ENCODE measurements at places on chromosomes 11 and 22.

DNA sequence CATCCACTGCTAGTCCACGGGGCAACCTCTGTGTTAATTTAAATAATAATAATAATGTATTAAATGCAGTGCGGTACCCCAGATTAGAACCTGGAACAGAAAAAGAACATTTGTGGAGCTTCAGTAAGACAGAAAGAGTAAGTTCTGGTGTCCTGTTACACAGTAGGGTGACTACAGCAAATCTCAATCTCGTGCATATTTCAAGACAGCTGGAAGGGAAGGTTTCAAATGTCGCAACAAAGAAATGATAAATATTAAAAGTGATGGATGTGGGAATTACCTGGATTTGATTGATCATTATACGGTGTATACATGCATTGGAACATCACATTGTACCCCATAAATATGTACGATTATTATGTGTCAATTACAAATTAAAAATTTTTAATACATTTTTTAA is 1.7 kb upstream of the RAC2 start:
- H3K4me3 ChIP-seq = peak overlapping the region; percentile 99
- peaks cover 31% of the 10 kb centered on the region for H3K4me1 ChIP-seq
- DNase-seq = no peak
- peak overlapping the region; percentile 99 for H3K27ac ChIP-seq

DNA sequence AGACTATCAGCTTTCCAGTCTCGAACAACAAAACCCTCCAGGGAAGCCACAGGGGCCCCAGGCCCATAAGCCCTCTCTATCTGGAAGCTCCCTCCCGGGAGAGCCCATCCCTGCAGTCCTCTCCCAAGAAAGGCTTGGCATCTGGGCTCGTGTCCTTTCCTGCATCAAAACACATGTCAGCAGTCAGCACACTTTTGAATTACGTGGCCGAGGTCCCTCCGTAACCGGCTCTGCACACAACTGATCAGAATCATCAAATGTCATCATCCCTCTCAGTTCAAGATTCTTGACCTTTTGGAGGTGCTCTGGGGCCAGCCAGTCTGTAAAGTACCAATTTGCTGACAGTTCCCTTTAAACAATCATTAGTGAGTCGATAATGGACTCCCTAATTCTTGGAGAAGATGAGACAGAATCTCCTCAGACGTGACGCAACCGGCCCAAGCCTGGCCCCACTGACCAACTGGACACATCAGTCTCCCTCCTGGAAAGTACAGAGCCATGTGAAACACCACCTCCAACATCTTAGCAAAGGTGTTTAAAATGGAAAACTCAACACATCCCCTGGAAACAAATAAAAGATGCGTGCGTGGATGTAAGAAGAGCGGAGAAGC is 33.6 kb downstream of the MAFF start:
- no peaks in the 10 kb centered on the region for H3K27me3 ChIP-seq
- H3K4me1 ChIP-seq = peaks cover 3% of the 10 kb centered on the region
- peaks cover 6% of the 10 kb centered on the region for H3K36me3 ChIP-seq
- no peak overlapping the region for H3K4me3 ChIP-seq
- DNase-seq = no peak

- H3K4me1 ChIP-seq = no peaks in the 10 kb centered on the region
- no peak overlapping the region for H3K4me3 ChIP-seq
- no peak for DNase-seq
- peaks cover 8% of the 10 kb centered on the region for H3K27me3 ChIP-seq
Observed at GRCh38 chr22:44369916-44370801, 57.4 kb upstream of the SHISAL1 start.

GRCh38 chr22:49619301-49619700 is 208.4 kb downstream of the BRD1 start:
- H3K27me3 ChIP-seq = no peaks in the 10 kb centered on the region
- no peak overlapping the region for H3K27ac ChIP-seq
- H3K4me3 ChIP-seq = no peak overlapping the region
- no peak for DNase-seq

GRCh38 chr22:16783930-16784354 is 41.3 kb downstream of the XKR3 start:
- no peaks in the 10 kb centered on the region for H3K36me3 ChIP-seq
- H3K27ac ChIP-seq = no peak overlapping the region
- no peak overlapping the region for H3K4me3 ChIP-seq
- peaks cover under 1% of the 10 kb centered on the region for H3K4me1 ChIP-seq
- peak; percentile 22 for DNase-seq
- H3K27me3 ChIP-seq = peaks cover 14% of the 10 kb centered on the region

DNA sequence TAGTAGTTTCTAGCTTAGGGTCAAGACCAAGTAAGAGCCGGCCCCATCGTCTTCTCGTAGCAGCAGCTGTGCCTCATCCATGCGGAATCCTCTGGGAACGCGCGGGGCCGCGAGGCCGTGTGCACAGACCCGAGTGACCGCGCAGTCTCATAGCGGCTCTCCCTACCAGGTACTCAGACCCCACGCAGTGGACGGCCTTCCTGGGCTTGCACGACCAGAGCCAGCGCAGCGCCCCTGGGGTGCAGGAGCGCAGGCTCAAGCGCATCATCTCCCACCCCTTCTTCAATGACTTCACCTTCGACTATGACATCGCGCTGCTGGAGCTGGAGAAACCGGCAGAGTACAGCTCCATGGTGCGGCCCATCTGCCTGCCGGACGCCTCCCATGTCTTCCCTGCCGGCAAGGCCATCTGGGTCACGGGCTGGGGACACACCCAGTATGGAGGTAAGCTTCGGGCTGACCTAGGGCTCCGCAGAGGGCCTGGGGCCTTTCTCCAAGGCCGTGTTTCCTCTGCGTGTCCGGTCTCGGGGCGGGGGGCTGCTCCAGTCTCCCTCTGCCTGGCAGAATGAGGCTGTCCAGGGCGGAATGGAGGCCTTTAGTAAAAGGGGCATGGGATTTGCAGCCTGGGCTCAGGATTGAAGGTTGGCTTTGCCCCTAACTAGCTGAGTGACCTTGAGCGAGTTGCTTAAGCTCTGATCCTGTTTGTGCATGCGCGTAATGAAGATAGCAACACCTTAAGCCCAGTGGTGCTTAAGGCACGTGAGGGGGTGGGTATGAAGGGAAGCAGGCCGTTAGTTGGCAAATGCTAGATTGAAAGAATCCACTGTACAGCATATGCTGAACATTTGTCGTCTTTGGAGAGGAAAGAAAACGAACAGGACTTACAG is 48.9 kb downstream of the ST14 start:
- H3K36me3 ChIP-seq = no peaks in the 10 kb centered on the region
- H3K4me3 ChIP-seq = no peak overlapping the region
- no peak for DNase-seq
- no peak overlapping the region for H3K27ac ChIP-seq
- H3K4me1 ChIP-seq = no peaks in the 10 kb centered on the region

- no peaks in the 10 kb centered on the region for H3K4me1 ChIP-seq
- DNase-seq = no peak
- H3K4me3 ChIP-seq = no peak overlapping the region
- no peaks in the 10 kb centered on the region for H3K36me3 ChIP-seq
Observed at GRCh38 chr11:106212081-106212480, 134.6 kb downstream of the AASDHPPT start.

DNA sequence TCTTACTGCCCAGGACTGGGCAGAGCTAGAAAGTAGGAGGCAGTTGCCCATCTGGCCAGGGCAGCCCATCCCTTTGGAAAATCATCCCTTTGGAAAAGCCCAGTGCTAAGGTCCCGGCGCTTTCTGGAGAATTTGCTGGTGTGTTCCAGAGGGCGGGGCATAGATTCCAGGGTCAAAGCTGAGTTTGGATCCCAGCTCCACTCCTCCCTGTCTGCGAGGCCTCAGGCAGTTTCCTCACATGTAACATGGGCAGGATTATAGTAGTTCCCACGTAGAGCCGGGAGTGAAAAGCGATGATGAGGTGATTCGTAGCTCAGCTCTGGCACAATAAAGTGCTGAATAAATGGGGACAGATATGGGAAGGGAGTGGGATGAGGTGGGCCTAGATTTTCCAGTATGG is 31.4 kb upstream of the LRRC10B start:
- H3K27ac ChIP-seq = no peak overlapping the region
- H3K36me3 ChIP-seq = peaks cover 4% of the 10 kb centered on the region
- DNase-seq = no peak
- H3K27me3 ChIP-seq = no peaks in the 10 kb centered on the region

- no peaks in the 10 kb centered on the region for H3K27me3 ChIP-seq
- no peak for DNase-seq
- H3K27ac ChIP-seq = peak overlapping the region; percentile 39
Observed at GRCh38 chr22:37932821-37933578, 20.4 kb downstream of the C22orf23 start.

DNA sequence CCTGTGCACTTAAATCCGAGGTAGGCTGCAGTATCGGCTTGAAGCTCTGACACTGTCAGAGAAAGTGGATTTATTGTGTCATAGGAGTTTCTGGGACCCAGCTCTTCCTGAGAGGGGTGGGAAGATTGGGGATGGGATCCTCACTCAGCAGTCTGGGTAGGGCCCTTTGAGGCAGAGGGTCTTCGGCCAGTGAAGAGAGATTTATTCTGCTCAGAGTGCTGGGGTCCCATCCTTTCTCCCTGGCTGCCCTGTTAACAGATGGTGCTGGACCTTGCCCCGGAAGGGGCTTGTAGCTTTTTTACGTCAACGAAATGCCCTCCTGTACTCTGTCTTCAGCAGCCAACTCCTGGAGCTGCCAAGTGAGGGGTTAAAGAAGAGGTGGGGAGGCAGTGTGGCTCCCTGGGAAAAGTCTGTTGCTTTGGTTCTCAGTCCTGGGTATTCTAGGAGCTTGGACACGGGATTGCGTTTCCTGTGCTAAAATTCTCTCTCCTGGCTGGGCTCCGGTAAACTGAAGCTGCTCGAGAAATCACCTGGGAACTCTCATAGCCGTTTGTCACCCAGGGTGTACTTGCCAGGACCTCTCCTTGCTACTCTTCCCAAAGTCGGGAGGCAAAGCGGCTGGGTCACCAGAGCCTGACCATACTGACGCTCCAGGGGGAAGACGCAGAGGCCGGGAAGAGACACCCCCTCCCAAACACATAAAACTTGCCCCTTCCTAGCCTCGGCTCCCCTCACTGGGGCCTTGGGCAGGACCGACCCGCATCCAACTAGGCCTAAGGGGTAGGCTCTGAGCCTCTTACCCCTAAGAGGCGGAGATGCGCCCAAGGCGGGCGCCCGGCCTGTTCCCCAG is 806 bp upstream of the SMDT1 start:
- no peak for DNase-seq
- no peaks in the 10 kb centered on the region for H3K27me3 ChIP-seq
- peak overlapping the region; percentile 92 for H3K4me3 ChIP-seq
- H3K36me3 ChIP-seq = peaks cover 24% of the 10 kb centered on the region
- peak overlapping the region; percentile 92 for H3K27ac ChIP-seq
- H3K4me1 ChIP-seq = peaks cover 38% of the 10 kb centered on the region

DNA sequence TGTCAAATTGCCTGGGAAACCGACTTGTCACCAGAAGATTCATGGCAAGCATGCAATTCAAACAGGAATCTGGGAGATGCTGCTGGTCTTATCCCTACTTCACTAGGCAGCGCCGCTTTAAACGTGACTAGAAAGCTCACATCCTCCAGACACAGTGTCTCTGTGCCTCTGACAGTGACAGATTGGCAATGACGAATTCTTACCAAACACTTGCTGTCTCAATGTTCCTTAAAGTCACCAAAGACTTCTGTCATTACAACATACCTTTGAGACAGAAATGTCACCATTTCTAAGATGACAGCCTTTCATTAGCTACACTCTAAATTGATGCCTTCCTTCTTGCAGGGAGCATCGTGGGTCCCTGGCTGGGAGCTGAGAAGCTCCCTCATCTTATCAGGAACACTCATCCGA is 197.8 kb downstream of the CWF19L2 start:
- H3K27ac ChIP-seq = no peak overlapping the region
- no peak overlapping the region for H3K4me3 ChIP-seq
- no peaks in the 10 kb centered on the region for H3K36me3 ChIP-seq

DNA sequence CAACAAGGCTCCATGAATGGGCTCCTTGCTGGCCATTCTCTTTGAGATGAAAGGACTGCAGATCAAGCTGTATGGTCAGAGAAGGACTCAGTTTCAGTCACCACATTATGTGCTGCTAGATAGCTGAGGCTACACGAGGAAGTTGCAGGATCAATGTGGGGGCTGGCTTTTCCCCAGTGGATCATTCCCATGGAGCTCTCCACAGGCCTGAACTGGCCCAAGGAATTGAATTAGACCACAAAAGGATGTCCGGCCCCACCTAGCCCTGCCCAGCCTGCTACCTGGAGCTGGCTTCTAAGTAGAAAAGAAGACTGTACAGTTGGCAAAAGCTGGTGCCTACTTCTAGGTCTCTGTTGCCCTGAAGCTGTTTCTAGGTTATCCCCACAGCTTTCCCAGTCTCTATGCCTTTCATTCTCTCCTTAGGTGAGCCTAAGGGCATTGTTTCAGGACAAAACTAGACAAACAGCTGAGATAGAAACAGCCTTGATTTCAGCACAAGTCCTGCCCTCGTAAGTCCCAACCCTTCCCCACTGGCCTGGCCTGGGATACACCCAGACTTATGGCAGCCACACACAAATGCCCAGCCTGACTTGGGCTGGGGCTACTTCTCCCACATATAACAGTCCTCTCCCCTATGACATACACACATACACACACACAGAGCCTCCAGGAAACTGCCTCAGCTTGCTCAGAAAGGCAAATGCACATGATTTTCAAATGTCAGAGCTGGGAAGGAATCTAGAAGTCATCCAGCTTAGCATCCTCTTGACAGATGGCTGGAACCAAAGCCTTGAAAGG is 129.1 kb upstream of the NCAM1 start:
- DNase-seq = no peak
- H3K4me3 ChIP-seq = no peak overlapping the region
- no peaks in the 10 kb centered on the region for H3K36me3 ChIP-seq
- peaks cover 7% of the 10 kb centered on the region for H3K27me3 ChIP-seq

DNA sequence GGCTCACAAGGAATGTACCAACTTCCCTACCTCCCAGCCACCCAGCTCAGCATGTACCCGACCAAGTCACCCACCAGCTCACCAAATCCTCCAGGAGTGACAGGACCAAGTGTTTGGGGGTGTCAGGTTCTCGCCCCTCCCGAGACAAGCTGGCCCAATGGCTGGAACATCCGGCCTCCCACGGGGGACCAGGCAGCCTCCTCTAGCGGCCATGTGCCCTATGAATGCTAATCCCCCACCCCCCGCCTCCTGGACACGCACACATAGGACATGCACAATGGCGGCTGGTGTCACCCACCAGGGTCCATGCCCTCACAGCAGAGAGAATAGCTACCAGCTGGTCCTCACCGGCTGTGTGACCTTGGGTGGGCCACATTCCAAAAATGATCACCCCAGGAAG is 151.0 kb downstream of the MN1 start:
- H3K27me3 ChIP-seq = no peaks in the 10 kb centered on the region
- no peaks in the 10 kb centered on the region for H3K4me1 ChIP-seq
- H3K4me3 ChIP-seq = no peak overlapping the region
- H3K36me3 ChIP-seq = no peaks in the 10 kb centered on the region
